ENCODE measurements at places on chromosomes 13 and 19.

DNA sequence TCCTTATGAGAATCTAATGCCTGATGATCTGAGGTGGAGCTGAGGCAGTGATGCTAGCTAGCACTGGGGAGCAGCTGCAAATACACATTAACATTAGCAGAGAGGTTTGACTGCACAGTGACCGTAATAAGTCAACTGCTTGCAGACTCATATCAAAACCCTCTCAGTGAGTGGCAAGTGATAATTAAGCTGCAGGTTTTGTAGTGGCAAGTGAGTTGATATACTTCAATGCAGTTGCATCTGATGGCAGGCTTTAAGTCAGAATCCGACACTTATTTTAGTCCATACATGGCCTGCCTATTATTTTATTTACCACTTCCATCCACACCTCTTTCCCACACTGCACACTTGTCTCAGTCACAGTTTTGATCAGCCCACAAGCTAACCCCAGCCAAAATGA is 209.2 kb upstream of the IRS2 start:
- DNase-seq = no peak

DNA sequence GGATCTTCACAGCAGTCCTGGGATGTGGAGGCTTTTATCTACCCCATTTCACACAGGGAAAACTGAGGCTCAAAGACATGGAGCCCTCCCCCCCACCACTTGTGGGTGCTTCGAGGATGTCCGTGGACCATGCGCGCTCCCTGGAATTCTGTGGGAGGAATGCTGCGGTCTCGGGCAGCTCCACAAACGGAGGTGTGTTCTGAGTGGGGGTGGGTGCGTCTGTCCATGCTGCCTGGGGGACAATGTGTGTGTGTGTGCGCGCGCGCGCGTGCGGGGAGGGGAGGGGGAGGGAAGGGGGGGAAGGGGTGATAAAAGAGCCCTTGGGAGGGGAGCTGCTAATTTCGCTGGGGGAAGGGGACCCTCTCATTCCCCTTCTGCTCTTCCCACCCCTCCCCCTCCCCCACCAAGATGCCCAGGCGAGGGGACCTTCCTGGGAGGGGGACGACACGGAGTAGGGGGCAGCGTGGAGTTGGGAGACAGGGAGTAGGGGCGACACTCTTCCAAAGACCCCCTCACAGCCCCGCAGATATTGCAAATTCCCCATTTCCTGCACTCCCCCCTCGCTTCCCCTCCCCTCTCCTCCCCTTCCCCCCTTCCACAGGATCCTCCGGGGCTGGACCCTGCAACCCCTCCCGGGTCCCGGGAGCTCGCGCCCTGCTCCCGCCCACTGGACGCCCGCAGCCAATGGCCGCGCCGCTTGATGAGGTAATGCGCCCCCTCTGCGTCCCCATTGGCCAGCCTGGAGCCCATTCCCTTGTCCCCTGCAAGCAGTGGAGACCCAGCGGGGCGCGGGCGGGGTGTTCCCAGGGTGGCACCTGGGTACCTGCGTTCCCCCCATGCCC is 18.9 kb upstream of the ZNRF4 start:
- DNase-seq = peak; percentile 95

DNA sequence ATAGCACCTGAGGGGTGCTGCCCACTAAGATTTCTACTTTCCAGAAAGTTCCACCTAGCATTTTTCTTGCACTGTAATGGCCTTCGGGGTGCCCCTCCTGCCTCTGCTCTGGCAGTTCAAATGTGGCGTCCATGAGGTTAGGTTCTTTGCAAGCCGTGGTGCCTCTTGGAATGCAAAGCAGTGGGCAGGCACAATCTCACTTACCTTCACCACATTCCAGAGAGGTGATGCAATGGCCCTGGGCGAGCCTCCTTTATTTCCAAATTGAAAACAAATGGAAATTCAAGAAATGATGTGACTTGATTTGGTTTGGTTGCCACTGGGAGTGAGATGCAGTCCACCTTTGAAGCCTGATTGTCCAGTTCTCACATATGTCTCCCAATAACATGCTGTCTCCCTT is 46.9 kb downstream of the FGF9 start:
- peak; percentile 82 for DNase-seq

GRCh38 chr13:99968521-99969452 is 2.8 kb downstream of the ZIC5 start:
- no peak for DNase-seq

- DNase-seq = no peak
These were observed 208.8 kb downstream of the COG6 start for GRCh38 chr13:39864221-39864620.

- DNase-seq = no peak
These were observed 673 bp downstream of the ZNF486 start for GRCh38 chr19:20167651-20168122.

DNA sequence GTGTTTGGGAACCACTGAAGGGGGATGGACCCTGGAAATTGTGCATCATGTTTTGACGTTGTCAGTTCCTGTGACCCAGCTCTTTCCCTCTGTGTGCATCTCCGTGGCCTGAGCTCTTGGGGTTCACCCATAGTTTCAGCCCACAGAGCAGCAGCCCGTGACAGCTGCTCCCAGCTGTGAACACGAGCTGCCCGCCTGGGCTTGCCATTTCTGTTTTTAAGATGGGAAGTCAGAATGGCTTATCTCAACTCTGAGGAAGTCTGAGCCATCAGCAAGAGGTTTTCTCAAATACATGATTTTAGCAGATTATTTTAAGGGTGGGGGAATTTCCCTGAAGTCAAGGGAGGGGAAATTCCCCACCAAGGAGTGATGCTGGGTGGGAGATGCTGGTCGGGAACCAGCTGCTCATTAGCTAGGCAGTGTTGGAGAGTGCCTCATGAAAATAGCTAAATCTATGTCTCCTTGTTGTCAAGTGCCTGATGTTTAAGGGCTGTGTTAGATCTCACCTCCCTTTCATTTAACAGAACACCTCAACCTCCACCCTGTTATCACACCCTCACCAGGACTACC is 34.8 kb upstream of the C1QTNF9 start:
- DNase-seq = no peak

DNA sequence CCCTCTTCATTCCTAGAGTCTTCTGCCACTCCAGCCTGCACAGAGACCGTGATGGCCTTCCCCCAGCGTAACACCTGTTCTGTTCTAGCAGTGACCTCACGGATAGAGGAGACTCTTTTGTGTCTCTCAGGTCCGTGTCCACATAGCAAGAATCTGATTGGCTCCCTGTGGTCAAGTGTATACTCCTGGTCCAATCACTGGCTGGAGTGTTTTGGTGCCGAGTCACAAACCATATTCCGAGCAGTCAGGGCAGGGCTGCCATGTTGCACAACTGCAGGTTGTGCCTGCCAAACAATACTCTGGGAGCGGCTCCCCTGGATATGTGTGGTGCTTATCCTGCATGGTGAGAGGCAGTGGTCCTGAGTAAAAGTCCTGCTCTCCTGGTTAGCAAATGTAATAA is 402.4 kb downstream of the KCNRG start:
- no peak for DNase-seq

GRCh38 chr19:38952395-38953165 is 21.8 kb downstream of the MRPS12 start:
- DNase-seq = peak; percentile 68

DNA sequence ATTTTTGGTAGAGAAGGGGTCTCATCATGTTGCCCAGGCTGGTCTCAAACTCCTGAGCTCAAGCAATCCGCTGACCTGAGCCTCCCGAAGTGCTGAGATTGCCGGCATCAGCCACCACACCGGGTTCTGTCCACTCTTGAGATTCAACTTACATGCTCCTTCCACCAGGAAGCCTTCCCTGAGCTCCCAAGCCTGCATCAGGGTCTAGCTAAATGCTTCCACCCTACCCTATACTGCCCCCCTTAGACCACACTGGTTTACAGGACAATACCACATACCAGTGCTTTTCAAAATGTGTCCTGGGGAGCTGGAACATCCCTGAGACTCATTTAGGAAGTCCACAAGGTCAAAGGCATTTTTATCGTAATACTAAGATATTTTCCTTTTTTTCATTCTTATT is 15.1 kb upstream of the CACNG8 start:
- peak; percentile 74 for DNase-seq

DNA sequence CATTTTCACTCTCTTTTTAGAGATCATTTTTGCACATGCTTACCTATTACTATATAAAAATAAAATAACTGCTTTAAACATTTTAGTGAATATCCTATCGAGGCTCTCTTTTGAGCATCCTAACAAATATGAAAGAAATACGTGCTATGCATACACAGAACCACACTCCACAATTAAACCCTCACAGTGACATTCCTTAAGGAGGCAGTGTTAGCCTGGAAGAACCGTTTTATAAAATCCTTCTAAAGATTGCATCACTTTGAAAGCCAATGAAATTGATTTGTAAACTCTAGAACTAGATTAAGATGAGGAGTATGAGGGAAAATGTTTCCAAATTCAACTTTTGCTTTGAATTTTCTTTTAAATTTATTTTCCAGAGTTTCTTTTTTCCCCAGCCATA is 11.1 kb upstream of the ENOX1 start:
- DNase-seq = no peak

DNA sequence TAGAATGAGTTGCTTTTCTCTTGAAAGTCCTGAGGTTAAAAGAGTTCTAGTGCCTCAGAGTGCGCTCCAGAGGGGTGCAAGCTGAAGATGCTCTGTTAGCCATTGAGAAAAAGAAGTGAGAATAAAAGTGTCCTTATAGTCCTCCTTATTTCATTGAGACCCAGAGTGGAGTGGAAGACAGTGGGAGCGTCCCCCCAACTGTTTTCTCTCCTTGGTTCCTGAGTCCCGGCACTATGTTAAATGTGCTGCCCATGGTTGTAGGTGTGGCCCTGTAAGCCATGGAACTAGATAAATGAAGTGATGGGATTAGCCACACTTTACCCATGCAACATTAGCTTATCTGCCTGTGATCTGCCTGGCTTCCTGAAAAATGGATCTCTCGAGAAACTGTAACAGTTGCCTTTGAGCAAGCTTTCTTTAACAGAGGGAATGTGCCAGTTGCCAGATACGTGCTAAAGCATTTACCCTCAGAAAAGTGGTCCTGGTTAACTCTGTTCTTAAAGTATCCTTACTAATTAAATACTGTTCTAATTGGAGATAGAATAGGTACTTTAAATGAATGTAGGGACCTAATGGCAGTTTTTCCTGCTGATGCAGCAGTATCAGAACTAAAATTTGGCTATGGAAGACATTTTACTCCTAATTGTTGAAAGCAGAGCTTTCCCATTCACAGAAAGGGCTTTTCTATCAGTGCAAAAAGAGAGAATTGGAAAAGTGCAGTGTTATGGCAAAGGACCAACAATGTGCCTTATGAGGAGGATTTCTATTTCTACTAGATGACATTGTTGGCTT is 21.4 kb upstream of the PSG9 start:
- no peak for DNase-seq

DNA sequence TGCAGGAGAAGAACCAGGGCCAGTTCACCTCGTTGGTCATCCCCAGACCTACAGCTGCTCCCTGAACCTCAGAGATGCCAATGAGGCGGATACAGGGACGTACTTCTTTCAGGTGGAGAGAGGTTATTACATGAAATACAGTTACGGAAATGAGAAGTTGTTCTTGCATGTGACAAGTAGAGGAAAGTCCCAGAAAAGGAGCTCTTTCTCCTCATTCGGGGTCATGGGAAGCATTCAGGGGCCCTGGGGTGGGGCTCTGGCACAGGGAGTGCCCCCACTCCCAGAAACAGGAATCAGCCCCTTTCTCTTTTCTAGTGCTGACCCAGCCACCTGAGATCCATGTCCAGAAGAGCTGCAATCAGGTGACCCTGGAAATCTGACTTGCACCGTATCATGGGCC is 4.5 kb upstream of the SIGLEC9 start:
- DNase-seq = no peak

DNA sequence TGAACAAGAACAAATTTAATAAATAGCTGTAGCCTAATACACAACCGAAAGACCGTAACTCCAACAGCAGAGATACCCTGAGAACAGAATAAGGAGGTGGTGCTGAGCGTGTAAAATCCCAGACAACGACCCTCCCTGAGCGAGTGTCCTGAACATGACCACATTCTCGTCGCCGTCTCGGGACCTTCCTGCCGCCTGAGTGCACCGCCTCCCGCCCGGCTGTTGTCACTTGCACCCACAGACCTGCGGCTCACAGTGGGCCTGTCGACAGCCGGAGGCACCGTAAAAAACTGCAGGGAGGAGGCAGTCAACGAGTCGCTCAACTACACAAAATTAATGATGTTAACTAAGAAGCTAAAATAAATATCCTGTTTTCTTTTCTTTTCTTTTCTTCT is 35.8 kb upstream of the GRTP1 start:
- DNase-seq = peak; percentile 63

DNA sequence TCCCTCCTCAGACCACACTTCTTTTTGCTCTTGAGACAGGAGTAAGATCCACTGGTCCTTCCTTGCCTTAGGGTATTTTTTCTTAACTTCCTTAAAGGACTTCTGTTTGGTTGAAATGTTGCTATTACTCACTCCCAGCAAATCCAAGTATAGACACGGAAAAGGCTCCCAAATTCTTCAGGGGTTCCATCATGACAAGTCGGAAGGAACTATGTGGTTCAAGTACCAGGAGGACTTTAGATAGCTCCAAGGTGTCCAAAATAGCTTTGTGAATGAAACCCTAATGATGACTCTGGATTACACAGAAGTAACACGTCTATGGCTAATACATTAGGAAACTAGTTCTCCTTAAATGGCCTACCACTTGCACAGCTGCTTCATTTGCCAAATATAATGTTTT is 238.7 kb downstream of the KCTD12 start:
- DNase-seq = no peak

GRCh38 chr19:27792576-27793127 is 1420.3 kb downstream of the UQCRFS1 start:
- DNase-seq = no peak

- no peak for DNase-seq
These were observed 16.7 kb downstream of the MYCBP2 start for GRCh38 chr13:77310161-77310560.

- DNase-seq = no peak
These were observed 12.3 kb upstream of the CCDC124 start for GRCh38 chr19:17920527-17920926.

DNA sequence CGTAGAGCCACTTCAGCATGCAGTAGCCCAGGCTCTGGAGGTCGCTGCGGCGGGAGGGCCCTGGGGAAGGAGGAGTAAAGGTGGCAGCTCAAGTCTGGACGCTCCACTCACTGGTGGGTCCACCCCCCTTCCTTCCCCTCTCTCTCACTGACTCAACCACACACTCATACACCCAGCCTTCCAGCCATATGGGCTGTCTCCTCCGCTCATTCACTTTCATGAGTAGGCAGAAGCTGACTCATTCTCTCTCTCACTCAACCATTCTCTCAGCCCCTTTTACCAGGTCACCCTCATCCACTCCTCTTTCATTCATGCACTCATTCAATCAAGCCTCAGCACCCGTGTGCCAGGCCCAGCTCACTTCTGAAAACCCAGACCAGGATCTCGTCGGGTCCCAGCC is 27.5 kb upstream of the SIGLEC11 start:
- DNase-seq = peak; percentile 43

DNA sequence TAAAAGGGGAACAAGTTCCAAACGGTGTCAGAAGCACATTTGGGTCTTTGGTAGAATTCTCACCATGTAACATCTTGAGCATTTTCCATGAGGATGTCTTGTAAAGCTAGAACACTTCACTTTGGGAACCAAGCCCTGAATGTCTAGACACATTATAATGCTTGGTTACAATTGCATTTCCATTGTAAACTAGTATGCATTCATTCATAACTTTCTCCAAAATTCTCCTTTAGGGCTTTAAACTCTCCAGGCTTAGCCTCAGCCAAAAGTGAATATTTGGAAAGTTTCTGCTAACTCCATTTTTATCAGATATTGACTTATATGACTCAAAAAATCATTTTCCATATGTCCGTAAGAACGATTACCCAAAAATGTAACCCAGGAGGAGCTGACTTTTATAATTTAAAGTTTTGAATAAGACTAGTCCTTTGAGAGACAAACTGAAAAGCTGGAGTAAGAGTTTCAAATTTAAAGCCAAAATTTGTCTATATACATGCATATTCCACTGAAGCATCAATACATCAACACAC is 1170.4 kb downstream of the EFNB2 start:
- no peak for DNase-seq

Data from islet precursor cell (in vitro differentiated cells).